ENCODE measurements at places on chromosomes 5 and 9. TPM values are rescaled to one million over a fixed set of nuclear protein-coding genes. Genes with fewer than 3 reads are reported as not detected.

- DNase-seq = no peak
Measured at GRCh38 chr5:179730356-179730755, 2.3 kb upstream of the MAML1 start.

DNA sequence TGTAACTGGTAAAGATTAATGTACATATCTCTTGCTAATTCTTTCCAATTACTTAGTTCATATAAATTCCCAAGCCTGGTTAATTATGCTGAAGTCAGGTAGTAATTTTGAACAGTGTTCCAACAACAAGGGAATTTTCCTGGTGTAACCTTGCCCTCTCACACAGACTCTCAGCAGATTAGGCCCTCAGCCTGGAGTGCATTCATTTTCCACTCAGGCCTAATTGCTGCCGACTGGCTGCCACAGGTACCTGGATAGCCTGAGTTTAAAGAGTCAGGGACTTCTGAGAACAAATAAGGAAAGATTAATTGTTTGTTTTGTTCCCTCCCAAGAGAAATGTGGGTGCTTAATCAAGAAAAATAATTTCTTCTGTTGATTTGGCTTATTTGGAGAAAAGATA is 71.4 kb downstream of the PPIC start:
- no peak for DNase-seq

DNA sequence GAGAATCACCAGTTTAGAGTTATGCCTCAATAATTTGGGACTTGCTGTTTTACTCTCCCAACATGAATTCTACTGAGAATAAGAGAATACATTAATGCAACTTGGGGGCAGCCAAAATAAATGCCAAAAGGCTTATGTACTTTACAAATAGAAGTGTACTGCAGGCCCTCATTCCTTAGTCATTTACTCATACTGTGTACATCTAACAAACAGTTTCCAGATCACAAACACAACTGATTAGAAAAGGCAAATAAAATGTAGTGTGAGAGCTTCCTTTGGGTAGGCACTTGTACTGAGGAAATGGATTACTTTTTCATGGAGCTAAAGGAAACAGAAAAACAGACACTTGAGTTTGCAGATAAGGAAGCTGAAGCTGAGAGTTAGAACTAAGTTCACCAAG is 12.6 kb downstream of the ANKDD1B start:
- DNase-seq = no peak

DNA sequence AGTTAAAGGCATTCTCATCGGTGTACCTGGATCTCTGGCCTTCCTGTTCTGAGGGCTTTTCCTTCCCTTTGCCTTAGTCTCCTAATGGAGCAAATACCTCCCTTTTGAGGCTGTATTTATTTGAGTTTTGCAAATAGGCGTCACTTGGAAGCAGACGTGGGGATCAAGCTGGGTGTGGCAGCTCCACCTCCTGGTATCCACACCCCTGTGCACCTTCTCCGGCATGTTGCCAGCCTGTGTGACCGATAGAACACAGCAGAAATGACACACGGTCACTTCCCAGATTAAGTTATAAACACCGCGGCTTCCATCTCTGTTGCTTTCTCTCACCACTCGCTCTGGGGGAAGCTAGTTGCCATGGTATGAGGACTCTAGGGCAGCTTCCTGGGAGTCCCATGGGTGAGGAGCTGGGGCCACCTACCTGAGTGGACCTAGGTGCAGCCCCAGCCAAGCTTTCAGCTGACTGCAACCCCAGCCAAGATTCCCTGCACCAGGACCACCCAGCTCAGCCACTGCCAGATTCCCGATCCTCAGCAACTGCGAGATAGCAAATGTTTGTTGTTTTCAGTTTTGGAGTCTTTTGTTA is 214.4 kb upstream of the MVB12B start:
- no peak for DNase-seq

DNA sequence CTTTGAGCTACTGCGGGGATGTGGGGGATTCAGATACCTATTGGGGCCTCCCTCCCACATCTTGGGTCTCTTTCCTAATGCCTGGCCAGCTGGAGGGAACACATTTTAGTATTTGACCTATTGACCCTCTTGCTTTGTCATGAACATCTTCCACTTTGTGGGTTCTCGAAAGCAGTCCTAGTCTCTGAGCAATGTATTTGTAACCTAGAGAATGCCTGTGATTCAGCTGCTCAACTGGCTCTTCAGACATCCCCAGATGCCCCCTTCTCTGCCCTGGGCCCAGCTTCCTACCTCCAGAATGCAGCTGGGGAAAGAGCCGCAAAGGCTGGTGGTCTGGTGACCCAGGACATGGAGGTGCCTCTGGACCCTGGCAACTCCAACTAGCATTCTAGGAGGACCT is 32.2 kb downstream of the APTX start:
- no peak for DNase-seq

DNA sequence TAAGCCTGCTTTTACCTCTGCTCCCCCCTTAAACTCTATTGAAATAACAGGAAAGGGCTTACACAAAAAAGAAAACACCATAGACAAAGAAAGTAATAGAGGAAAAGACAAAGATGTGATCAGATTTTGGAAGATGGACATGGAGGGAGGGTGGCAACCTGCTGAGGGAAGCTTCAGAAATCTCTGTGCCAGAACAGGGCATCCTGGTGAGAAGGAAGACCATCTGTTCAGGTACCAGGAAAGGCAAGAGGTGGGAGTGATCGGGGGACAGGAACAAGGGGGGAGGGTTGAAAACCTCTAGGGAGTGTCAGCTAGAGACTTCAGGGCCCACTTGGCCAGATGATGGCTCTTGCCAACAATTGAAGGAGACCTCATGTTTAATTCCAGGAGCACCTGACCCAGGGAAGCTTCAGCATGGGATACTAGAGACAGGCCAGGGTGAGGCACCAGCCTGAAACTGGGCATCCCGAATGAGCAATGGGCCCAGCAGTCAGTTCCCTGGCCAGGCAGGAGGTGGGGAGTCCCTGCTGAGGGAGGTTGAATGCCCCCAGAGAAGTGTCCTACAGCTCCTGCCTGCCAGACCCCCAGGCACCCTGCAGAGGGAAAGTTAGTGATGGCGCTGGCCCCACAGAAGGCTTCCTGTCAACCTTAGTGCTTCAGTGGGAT is 8.2 kb downstream of the SQSTM1 start:
- peak; percentile 79 for DNase-seq

PCDHGA9 gene
- not detected for total RNA-seq

DNA sequence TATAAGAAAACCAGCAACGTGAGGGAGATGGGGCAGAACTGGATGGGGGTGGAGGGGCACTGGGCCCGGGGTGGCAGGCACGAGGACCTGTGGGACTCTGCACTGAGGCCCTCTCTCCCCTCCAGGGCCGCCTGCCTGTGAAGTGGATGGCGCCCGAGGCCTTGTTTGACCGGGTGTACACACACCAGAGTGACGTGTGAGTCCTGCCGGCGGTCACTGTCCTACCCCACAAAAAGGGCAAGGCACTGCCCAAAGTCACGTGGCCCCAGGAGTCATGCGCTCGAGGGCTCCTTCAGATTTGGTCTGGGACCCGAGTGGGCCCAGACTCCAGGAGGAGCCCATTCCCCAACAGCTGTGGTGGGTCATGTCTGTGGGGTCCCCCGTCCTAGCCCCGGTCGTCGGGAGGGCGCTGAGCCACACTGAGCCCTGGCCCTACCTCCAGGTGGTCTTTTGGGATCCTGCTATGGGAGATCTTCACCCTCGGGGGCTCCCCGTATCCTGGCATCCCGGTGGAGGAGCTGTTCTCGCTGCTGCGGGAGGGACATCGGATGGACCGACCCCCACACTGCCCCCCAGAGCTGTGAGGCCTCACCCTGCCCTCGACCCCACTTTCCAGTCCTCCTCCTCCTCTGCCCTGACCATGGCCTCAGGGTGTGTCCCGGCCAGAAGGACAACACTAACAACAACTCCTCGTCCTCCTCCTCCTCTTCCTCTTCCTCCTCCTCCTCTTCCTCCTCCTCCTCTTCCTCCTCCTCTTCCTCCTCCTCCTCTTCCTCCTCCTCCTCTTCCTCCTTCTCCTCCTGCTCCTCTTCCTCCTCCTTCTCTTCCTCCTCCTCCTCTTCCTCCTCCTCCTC is 9.7 kb downstream of the FGFR4 start:
- DNase-seq = no peak

DNA sequence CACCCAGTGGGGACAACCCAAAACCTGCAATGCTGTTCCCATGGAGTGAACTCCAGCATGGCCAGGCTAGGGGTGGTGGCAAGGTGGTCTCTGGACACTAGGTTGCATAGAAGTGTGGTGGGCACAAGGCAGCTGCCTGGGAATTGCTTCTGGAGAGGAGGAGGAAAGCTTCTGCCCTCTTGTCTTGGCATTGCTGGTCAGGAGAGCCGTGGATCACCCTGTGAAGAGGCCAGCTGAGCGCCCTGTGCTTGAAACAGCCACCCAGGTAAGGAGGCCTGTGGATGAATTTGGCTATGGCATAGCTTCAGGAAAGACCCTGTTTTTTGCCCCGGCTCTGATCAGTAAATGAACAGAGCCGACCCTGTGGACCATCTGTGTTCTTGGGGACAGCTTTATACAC is 273.1 kb downstream of the HSPA4 start:
- DNase-seq = no peak

DNA sequence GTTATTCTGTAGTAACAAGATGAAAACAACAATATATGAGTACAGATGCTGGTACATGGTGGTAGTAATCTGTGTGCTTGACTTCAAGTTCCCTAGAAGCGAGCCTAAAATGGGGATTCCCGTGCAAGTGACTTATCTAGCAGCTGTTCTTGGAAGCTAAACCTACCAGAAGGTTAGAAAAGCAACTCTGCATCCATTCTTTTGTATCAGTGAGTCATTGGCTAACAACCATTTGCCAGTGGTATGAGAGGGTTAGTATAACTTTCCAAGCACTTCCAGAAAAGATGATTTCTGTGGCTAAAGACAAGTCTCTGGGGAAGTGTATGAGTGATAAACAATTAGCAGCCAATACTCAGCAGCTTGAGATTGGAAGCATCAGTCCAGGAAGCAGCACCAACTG is 787.7 kb upstream of the CDH6 start:
- DNase-seq = no peak

GRCh38 chr9:31608881-31609280 is 775.6 kb upstream of the ACO1 start:
- DNase-seq = no peak

DNA sequence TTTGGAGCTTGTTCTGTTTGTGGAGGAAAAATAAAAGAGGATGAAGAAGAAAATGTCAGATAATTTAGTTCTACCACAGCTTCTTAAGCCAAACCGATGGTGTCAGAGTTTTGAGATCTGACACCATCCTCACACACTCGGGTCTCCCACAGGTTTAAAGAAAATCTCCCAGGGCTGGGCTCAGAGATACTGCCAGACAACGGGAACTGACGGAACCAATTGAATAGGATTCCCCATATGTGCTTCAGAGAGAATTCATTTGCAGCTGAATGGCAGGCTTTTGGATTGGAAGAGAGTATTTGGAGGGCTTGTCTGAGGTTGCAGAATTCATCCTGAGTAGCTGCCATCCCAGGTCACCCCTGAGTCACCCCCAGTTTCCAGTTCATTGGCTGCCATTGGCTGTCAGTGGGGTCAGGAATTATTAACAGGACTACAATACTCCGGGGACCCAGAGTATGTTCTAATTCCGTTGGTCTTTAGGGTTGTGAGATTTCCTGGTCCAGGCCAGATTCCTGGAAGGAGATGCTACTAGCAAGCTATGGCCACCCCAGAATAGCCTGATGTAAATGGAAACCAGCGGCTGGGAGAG is 131.3 kb downstream of the PDZD2 start:
- DNase-seq = no peak

FOXD1 gene
- total RNA-seq = 11.8 TPM

GRCh38 chr5:102670224-102670836 is 84.8 kb upstream of the PAM start:
- no peak for DNase-seq

- DNase-seq = peak; percentile 37
Measured at GRCh38 chr9:26955222-26955903, 849 bp upstream of the IFT74 start.
